ENCODE measurements at places on chromosomes 2 and 18.

- DNase-seq, result no peak
These were observed 78.3 kb downstream of the PDCL3 start for GRCh38 chr2:100641125-100641435.

GRCh38 chr2:64326578-64327050 is 127.3 kb upstream of the LGALSL start:
- no peak for DNase-seq

DNA sequence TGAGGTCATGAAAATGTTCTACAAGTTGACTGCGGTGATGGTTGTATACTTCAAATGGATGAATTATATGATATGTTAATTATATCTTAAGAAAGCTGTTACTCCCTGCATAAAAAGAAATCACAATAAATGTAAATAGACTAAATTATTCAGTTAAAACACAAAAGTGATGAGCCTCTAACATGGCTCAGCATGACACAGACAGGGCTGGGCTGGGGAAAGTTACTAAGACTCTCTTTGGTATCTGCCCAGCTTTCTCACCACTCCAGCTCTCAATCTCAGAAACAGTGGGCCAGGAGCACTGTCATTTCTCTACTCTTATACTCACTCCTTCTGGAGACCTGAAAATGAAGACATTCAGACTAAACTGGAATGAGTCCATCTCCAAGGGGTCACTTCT is 3.5 kb downstream of the CYP27C1 start:
- DNase-seq, result no peak

GRCh38 chr18:37714691-37715090 is 149.1 kb upstream of the CELF4 start:
- DNase-seq, result no peak

DNA sequence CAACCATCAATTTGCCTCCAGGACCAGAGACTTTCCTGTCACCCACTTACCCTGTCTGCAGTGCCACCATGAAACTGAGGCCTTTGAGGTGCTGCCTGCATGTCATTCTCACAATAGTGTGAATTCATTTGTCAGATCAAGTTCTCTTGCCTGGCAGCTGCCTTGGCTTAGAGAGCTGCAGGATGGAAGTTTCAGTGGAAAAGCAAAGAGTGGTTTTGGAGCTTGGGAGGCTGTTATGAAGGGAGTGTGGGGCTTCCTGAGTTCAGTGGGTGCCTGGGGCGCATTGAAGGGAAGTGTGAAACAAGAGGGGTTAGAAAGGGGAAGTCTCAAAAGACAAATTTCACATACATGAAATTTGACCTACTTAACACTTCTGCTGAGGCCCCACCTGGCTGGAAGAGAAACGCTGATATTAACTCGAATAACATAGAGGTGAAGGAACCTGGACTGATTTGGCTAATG is 7.9 kb upstream of the LBH start:
- DNase-seq, result no peak

GRCh38 chr2:32289165-32289999 is 11.7 kb downstream of the YIPF4 start:
- DNase-seq, result peak; percentile 65

DNA sequence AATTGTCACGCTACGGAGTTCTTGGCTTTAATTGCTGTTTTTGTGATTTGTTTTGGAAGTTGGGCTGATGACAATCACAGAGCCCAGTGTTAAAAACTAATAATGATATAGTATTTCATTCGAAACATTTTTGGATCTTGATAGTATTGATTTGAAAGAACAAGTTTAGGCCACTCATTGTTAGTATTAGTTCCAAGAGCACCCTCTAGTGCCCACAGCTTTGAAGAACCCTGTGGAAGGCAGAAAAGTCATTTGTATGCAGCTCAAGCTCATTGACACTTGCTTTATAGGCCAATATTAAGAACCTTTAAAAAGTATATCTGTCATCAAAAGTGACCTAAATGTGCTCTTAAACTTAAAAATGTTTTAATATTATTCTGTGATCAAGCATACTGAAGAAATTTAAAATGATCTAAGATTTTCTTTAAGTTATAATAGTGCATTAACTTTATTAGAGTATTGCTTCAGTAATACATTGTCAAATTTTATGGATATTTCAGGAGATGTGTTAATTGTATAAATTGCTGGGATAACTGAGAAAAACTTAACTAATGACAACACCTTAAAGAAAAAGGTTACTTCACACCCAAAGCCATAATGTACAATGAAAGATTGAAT is 191.0 kb downstream of the GRB14 start:
- DNase-seq, result peak; percentile 48

DNA sequence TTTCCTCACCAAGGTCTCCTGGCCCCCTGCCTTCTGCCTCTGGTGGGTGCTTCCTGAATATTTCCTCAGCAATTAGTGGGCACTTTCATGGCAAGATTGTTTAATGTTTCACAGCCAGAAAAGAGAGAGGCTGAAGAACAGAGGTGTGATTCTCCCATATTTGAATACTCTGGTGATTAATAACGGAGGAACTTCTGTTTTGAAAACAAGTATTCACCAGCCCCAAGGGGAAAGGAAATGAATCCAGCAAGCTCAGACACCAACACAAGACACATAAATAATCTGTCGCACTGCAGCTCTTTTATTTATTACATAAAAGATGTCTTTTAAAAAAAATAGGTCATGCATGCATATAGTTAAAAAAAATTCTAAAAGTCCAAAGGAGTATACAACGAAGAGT is 57.7 kb downstream of the MRPL35 start:
- DNase-seq, result no peak

DNA sequence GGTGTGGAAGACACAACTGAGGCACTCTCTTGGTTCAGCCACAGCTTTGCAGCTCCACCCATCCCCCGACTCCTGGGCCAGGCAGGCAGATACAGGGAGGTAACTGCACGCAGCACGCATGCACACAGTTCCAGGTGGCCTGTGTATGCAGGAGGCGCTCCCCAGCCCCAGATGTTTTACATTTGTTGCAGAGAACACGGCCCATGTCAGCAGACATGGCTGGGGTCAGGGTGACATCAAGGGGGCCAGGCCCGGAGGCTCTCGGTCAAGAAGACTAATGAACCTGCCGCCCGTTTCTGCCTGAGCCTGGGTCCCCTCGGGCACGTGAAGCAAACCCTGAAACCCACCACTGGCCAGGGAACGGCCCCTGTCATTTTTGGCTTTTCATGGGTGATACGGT is 57.3 kb downstream of the TWIST2 start:
- DNase-seq, result no peak

GRCh38 chr2:212845941-212846340 is 305.5 kb downstream of the IKZF2 start:
- peak; percentile 23 for DNase-seq

DNA sequence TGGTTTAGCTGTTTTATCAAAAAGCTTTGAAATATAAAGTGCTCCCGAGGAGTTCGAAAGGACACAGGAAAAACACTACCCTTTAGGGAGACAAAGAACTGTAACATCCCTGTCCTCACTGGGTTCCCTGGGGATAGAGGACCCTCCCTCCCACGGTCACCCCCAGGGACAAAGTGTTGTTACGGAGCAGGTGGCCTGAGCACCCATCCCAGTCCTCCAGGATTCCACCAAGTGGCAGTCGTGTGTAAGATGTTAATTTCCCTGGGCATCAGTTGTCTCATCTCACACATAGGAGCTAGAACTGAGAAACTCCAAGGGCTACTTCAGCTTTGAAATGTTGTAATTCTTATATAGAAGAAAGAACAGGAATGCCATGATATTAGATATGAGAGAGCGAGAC is 137.7 kb downstream of the ALK start:
- DNase-seq, result no peak

DNA sequence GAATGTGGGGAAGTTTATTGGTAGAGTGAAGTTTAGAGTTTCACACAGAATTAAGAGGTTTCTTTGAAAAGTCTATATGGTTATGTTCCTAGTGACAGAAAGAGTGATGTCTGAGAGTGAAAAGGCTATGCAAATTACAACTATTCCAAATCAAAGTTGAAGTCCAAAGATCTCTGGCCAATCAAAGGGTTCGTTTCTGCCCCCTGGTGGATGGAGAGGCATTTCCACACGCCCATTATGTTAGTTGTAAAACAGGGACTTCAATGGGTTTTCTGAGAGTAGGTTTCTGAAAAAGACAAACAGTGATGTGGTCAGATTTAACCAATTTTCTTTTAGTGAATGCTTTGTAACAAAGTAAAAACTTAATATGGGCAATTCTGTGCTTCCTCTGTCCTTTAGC is 441.5 kb upstream of the POU3F3 start:
- peak; percentile 43 for DNase-seq

- DNase-seq, result no peak
These were observed 146.8 kb downstream of the SATB2 start for GRCh38 chr2:199310771-199311585.

DNA sequence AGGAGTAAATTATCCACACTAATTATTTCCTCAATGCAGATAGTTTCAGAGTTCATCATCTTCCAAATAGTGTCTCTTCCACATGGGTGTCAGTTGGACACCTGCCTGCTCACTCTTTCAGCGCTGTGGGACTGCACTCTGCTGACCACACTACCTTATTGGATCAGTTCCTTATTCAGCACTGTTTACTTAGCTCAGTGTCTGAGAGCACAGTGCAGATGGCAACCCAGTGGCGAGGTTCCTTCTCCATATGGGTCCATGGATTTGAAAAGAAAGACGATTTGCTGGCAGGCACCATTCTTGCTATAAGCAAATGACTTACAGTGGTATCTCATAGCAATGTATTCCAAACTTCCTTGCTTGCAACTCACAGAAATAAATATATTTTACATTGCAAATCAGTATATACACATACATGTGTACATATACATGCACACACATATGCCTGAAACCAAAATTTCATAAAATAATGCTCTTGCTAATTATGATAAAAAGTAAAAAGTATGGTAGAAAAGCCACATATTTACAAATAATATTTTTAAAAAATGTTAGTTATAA is 354.8 kb downstream of the INSIG2 start:
- no peak for DNase-seq

DNA sequence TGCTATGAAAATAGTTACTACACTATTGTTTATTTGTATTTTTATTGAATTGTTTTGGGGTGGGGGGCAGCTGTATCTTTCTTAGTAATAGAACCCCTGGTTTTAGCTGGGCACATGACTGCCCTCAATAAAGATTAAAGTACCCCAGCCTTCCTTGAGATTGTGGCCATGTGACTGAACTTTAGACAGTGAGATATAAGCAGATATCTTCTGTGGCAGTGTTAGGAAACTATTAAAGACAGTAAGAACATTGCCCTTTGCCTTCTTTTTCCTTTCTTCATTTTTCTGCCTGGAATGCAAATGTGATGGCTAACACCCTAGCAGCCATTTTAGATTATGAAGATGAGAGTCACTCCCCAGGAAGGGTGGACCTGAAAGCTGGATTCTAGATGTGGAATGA is 47.9 kb upstream of the AKAIN1 start:
- DNase-seq, result no peak

DNA sequence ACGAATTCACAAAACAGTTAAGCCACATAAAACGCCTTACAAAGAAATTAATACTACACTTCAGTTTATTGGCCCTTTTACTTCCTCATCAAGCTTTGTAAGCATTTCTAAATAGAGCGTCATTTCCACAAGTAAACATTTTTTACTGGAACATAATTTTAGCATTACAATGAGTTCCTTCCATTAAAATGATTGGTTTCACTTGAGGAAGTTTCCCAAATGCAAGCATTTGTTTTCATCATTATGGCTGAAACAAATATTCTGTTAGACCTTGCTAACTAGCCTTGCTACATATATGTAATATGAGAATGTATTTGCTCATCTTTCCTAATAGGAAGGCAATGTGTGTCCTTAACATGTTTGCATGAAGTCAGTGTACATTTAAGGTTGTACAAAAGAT is 579.1 kb downstream of the IRS1 start:
- no peak for DNase-seq

- DNase-seq, result no peak
These were observed 181.3 kb upstream of the EPHA4 start for GRCh38 chr2:221753401-221753800.

GRCh38 chr2:178990533-178991241 is 59.2 kb downstream of the CCDC141 start:
- DNase-seq, result no peak

DNA sequence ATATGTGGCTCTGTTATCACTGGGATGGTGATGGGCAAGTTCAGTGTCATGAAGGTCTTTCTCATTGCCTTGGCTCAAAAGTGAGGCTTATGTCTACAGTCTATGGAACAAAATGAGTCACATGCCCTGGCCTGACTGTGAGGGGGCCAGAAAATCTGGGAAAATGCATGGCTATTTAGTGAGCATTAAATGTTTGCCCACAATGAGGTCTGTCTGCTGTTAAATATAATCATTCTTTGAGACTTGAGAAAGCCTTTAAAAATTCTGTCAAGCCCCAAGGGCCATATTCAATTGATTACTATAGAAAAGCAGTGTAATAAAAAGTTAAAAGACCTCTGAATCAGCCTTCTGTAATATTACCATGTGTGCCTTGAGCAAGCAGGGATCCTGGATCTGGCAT is 5.5 kb upstream of the RNF144A start:
- DNase-seq, result no peak

- DNase-seq, result no peak
These were observed 58.2 kb downstream of the SLC16A14 start for GRCh38 chr2:230010501-230010900.

DNA sequence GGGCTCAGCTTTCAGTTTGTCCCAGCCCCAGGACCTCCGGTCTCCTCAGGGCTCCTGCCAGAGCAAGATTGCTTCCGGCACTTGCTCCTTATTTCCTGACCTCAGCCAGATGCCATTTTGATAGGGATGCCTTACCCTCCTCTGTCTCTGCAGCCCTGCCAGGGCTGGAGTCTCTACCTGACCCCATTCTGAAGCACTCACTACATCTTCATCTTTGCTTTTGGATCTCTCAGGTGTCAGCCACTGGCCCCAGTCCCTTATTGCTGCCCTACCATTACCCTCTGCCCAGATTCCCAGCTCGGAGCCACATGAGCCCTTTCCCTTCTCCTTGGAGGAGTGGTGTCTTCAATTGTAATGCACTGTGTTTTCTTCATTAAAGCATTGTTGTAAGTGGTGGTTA is 17.1 kb downstream of the OSBPL6 start:
- DNase-seq, result no peak

- no peak for DNase-seq
These were observed 383 bp upstream of the ATP5MC3 start for GRCh38 chr2:175181877-175182308.

DNA sequence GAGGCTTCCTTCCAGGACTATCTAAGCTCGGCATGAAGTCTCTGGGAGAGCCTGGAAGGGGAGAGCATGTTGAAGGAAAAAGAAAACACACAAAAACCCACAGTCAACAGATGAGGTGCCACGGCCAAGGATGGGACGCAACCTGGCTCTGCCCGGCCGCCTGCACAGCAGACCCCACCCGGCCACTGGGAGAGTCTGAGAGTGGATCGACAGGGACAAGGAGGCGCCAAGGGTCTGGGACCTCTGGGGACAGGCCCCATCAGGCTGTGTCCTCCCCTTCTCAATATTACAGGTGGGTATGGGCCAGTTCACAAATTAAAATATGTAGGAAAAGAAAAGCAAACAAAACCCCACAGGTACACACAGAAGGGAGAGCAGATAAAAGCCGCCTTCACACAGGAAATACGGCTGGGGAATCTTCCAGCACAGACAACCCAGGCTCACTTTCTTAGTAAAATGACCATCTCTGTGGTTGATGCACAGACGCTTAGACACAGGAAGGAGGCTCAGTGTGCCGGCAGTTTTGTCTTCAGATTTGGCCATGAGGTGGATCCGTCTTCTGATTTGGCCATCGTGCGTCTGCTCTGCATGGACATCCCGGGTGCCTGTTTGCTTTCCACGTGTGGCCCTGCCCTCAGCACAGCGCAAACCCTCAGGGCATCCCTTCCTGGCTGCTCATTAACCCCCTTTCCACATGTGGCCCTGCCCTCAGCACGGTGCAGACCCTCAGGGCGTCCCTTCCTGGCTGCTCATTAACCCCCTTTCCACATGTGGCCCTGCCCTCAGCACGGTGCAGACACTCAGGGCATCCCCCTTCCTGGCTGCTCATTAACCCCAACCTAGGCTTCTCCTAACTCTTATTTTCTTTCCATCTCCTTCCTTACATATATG is 138.4 kb downstream of the EIPR1 start:
- DNase-seq, result no peak
